Heart left ventricle (tissue), 16 donors: ENCODE measurements at places on chromosomes 11 and 22. TPM values are rescaled to one million over a fixed set of nuclear protein-coding genes. Genes with fewer than 3 reads are reported as not detected.

TBX10 gene
- not detected for total RNA-seq

DNA sequence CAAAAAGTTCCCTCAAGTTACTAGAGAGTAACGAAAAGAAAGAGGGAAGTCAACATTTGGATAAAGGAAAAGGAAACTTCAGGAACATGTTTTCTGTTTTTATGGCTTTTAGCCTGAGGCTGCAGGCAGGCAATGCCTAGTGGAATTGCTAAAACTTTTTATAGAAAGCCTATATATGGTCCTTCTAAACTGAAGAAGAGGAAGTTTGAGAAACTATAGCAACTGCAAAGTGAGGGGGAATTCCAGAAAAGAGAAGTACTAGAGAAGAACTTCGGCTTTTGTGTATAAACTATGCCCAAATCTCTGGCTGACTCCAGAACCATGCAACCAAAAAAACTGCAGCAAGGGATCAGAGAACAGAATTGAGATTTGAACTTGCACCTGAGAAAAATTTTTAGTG, 74.3 kb upstream of the ARHGAP42 start:
- no peaks in the 10 kb centered on the region for H3K4me1 ChIP-seq
- H3K4me3 ChIP-seq, result no peak overlapping the region
- no peak for DNase-seq
- H3K36me3 ChIP-seq, result no peaks in the 10 kb centered on the region
- no peaks in the 10 kb centered on the region for H3K27me3 ChIP-seq
- H3K27ac ChIP-seq, result no peak overlapping the region

DNA sequence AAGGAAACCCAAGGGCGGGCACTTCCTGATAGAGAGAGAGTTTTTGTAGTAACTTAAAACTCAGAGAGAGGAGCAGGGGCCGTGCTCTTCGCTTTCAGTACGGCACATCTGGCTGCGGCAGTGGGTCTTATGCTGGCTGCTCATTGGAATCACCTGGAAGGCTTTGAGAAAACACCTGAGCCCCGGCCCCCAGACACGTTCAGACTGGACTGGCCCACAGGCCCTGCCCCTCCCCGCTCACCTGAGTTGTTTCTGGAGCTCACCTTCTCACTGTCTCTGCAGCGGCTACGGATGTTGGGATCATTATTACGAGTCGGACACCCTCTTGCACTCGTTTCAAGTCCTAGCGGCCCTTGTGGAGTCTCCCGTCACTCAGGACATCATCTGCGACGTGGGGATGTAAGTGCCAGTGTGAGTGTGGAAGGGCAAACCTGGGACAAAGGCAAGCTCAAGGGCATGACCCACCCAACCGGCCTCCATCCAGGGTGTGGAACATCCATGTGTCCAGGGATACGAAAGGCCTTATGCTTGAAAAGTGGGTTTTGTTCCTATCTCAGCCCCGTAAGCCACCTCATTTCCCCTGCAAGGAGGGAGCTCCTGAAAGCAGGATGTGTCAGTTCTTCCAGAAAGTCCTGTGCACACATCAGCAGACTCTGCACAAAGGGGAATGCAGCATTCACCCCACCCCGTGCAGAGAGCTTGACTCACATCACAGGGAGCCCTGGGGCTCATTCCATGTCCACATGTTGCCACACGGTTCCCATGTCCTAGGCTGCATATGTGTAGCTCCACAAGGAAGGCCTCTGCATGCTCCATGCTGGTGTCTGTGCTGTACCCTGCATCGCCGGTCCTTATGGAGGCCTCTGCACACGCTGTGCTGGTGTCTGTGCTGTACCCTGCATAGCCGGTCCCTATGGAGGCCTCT, 5.4 kb downstream of the NADSYN1 start:
- peaks cover 12% of the 10 kb centered on the region for H3K4me1 ChIP-seq
- no peak overlapping the region for H3K4me3 ChIP-seq
- no peak for DNase-seq

GRCh38 chr11:16863389-16863788, 124.9 kb downstream of the C11orf58 start:
- peak overlapping the region; percentile 48 for H3K27ac ChIP-seq
- peaks cover 19% of the 10 kb centered on the region for H3K4me1 ChIP-seq
- H3K4me3 ChIP-seq, result no peak overlapping the region
